ENCODE measurements at places on chromosomes 6 and 20.

DNA sequence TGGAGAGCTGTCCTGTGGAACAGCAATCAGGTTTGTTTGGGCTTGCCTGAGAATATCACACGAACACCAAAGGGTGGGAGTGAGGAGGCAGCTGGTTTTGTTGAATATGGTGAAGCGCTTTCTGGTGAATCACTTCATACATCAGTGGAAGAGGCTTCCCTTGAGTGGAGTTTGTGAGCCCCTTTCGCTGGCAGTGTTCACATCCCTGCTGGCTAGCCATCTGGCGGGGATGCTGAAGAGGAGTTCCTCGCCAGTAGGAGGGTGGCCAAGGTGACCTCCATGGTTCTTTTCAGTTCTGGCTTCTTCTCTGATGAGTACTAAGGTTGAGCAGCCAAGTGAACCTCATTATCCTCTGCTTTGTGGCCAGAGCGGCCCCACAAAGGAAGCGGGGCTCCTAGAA, 37.7 kb upstream of the RNF8 start:
- no peak for DNase-seq

- no peak for DNase-seq
These were observed 20.1 kb upstream of the UTRN start for GRCh38 chr6:144265061-144265357.

DNA sequence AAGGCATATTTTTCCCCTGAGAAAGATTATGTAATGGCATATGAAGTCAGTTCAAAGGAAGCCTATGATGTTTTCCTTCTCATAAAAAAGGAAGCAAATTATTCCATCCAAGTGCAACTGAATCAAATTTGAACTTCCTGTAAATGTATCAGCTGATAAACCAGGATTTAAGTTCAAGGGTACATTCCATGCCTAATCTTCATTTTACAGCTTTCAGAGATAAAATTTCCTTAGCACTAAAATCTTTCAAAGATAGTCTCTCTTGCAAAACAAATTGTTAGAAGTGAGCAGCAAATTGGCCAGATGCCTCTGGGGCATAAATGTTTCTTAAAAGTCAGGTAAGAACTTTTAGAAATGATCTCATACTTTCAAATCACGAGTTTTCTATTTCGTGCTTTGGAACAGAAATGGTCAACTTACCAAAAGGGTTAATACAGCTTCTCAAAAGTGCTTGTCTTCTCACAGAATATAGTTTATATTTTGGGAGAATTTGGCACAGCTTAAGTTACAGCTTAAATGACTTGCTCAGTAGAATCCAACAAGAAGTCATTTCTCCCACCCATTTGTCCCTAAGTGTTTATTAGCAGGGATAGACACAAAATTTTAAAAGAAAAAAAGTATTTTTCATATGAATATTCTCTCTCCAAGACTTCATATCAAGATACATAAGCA, 2.7 kb upstream of the TCF21 start:
- no peak for DNase-seq

DNA sequence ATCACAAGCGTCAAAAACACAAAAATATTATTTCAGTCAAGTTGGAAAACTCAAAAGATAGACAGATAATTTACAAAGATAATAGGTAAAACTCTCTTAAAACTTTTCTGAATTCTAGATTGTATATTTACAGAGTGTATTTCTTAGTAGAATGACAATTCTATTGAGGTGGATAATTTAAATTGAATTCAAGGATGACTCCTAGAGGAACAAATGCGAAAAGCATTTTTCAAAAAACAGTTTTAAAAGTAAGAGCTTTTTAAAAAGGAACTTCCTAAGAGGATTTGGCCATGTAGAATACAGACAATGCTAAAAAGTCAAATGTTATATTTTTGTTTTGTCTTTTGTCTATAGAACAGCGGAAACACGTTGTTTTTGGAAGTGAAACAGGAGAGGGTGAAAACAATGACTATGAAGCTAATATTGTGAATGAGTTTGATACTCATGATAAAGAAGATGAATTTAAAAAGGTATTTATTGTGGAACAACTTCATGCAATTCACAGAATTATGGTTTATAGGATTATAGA, 90.1 kb downstream of the DNAH8 start:
- DNase-seq = no peak

DNA sequence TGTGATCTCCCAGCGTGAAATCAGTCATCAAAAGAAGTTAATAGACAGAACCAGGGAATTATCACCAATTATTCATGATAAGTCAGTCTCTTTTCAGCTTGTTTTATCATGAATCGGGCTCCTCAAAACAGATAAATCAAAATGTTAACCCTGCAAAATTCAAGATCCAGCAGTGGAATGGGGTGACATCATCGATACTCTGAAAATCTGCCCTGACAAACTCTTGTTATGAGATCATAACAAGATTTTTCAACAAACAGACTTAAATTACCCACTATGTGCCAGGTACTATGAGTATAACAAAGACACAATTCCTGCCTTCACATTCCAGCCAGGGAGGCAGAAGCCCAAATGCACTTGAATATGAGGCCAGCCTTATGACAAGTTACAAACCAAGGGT, 64.4 kb downstream of the PTPRK start:
- DNase-seq = no peak

GRCh38 chr6:7446619-7447325, 57.2 kb downstream of the RIOK1 start:
- peak; percentile 94 for DNase-seq

GRCh38 chr20:62242176-62242575, 3.9 kb downstream of the OSBPL2 start:
- DNase-seq = no peak

- peak; percentile 8 for DNase-seq
These were observed 577 bp downstream of the LSM14B start for GRCh38 chr20:62122654-62123449.

GRCh38 chr6:129696028-129696418, 14.0 kb downstream of the ARHGAP18 start:
- DNase-seq = no peak

Measured in bronchial epithelial cell (primary cell).